ENCODE measurements at places on chromosomes 1 and 21.

GRCh38 chr1:234893725-234894630, 234.7 kb downstream of the TOMM20 start:
- no peak for DNase-seq

DNA sequence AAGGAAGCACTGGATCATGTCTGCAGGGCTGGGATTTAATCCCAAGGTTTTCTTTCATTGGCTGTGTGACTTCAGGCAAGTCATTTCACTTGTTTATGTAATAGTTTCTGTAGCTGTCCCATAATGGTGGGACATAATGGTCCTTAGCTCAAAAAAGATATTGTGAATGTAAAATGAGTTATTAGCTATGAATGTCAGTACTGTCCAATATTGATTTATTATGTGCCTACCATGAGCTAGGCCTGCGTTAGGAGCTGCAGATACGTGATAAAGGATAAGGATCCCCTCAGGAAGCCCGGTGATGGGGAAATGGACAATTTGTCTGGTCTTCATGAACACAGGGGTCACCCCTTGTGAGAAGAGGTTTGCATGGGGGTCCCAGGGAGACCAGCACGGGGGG, 95.8 kb downstream of the PLXNA2 start:
- DNase-seq: no peak

GRCh38 chr1:25053576-25054250, 123.6 kb upstream of the RUNX3 start:
- no peak for DNase-seq

DNA sequence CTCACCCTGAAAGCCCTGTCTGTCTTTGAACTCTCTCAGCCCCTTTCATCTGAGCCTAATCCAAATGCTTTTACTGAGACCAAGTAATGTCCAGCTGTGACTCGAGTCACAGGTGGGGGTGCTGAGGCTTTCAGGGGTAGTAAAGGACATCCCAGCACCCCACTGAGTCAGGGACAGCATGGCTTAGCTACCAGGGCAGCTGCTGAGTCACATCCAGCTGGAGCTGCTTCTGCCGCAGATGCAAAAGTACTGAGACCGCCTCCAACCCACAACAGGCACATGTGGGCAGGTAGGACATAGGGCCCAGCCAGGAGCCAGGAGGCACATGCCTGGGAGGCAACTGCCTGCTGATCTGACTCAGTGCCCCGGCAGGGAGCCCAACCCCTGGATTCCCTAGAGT, 6.7 kb upstream of the VSIG8 start:
- no peak for DNase-seq

GRCh38 chr1:210384625-210385024, 55.9 kb downstream of the HHAT start:
- DNase-seq: no peak

DNA sequence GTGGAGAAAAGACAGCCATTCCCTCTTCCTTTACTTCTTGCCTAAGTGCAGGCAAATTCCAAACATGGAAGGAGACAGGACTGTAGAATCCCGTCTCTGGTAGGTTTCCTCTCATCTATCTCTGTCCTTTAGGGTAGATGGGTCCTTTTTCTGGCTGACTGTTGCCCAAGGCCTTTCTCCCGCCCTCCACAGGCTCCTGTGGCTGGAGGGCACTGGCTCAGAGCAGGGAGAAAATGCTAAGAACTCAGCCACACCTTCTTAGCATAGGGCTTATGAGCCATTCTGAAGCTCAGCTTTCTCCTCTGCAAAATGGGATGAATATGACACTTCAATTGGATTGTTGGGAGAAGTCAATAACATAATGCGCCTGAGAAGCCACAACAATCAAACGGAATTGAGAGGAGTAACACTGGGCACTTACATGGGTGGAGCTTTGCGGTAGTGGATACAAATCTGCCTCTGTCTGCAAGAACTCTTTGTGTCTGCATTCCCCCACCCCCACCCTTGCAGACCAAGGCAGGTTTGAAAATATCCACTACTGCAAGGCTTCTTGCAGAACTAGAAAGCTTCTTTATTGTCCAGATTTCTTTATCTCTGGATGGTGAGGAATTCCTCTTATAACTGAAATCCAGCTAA, 94.7 kb downstream of the CSMD2 start:
- no peak for DNase-seq

DNA sequence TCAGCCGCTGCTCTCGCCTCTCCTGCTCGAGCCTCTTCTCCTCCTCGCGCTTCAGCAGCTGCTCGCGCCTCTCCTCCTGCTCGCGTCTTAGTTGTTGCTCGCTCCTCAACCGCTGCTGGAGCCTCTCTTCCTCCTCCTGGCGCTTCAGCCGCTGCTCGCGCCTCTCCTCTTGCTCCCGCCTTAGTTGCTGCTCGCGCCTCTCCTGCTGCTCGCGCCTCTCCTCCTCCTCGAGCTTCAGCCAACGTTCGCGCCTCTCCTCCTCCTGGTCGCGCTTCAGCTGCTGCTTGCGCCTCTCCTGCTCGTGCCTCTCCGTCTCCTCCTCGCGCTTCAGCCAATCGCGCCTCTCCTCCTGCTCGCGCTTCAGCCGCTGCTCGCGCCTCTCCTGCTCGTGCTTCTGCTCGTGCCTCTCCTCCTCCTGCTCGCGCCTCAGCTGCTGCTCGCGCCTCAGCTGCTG, 3.7 kb downstream of the TCHH start:
- no peak for DNase-seq

DNA sequence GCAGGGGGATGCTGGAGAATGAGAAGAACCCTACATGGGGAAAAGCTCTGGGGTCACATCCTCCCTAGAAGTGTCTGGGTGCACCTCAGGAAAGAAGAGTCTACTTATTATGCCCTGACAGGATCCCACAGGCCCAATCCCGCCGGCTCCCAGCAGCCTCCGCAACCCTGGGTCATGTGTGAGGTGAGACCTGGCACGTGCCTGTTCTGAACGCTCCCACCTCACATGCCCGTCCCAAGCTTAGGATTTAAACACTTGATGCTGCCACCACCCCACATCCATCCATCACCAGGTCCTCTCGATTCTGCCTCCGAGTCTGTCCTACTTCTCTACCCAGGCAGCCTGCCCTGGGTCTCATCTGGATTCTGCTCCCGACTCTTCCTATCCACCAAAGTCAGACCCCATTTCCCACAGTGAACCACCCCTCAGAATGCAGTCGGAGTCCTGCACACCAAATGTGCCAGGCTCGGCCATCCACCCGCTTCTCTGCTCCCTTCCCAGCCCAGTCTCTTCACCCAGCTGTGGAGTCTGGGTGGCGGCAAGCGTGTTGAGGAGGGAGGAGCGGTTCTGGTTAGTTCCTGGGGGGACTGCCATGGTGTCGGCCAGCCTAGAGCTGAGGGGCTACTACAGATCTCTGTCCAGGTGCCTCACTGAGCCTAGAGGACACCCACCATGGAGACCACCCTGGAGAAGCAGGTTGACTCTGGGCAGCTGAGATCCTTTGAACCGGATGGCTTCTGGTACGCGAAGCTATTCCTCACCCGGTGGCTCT, 23.9 kb downstream of the SLC2A1 start:
- no peak for DNase-seq

DNA sequence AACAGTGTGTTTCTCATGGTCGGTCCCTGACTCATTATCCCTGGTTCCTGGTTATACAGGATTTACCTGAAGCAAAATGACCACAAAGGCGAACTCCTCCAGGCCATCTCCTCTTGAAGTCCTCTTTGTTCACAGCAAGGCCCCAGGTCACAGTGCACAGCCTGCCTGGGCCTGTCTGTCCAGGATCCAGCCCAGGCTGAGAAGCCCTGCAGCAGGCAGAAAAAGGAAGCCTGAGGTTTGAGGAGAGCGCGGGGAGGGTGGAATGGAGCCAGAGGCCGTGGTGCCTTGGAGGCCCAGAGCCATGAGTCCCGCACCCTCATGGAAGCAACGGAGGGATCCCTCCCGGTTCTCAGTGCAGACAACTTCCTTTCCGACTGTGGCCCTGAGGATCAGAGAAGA, 136.8 kb upstream of the IRF2BP2 start:
- no peak for DNase-seq

DNA sequence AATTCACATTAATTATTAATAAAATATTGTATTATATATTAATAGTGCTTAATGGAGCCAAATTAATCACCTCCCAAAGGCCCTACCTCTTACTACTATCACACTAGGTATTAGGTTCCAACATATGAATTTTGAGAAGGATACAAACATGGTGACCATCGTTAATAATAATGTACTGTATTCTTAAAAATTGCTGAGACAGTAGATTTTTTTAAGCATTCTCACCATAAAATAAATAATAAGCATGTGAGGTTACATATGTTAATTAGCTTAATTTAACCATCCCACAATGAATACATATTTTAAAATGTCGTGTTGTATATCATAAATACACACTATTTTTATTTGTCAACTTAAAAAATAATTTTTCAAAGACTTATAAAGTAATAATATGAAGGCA, 299.2 kb upstream of the NR5A2 start:
- DNase-seq: no peak

DNA sequence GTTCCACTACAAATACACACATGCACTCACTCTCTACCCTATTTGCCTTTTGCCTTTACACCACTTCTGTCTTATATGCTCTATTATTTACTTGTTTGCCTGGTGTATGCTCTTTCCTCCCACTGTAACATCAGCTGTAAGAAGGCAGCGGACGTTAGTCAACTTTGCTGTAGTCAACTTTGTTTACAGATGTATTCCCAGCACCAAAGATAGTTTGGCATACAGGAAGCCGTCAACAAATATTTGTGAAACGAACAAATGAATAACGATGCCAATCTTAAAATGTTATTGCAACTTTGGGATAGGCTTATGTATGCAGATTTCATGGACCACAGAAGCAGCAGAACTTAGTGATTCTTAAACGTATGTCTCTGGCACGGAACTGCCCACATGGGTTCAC, 138.3 kb upstream of the GALNT2 start:
- no peak for DNase-seq
